ENCODE measurements at places on chromosomes 1 and 21.
A peak's percentile ranks its signal among the peaks of the same experiment; 100 is the strongest.

DNA sequence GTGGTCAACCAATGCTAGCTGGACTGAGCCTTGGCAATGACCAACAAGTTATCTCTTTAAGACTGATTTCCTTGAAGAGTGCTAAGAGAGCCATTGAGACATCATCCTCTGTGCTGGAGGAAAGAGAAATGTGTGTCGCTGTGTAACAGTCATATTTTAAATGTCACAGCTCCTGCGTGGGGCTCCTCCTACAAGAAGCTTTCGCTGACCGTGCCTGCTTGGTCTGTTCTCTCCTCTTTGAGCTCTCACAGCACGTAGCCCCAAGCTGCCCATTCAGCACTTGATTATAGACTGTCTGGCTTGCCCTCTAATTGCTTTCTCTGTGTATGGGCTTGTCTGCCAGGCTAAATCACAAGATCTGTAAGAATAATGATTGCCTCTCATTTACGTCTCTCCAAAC lies 221.3 kb downstream of the FOXD2 start:
- DNase-seq = no peak

GRCh38 chr1:167713330-167714081 lies 8.3 kb upstream of the MPZL1 start:
- peak; percentile 50 for DNase-seq

GRCh38 chr1:64266991-64267390 lies 63.6 kb downstream of the UBE2U start:
- no peak for DNase-seq

DNA sequence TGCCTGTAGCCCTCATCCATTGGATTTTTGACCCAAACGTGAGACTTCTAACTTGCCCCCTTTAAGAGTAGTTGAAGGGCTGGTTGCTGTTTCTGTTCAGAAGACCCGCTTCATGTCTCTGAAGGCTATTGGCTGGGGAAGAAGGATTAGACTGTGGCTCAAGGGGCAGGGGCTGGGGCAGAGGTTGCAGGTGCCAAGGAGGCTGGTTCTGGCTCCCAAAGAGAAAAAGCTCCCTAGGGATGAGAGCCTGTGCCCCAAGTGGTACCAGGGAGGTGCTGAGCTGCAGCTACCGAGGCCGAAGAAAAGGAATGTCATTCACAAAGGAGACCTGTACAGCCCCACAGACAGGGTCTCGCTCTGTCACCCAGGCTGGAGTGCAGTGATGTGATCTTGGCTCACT lies 5.8 kb downstream of the WNT3A start:
- no peak for DNase-seq

- no peak for DNase-seq
Observed at GRCh38 chr1:77218477-77219165, 609 bp downstream of the PIGK start.

GRCh38 chr1:22048351-22049192 lies 3.9 kb upstream of the CDC42 start:
- peak; percentile 44 for DNase-seq

- no peak for DNase-seq
Observed at GRCh38 chr1:112840631-112841624, 115.1 kb downstream of the SLC16A1 start.

- no peak for DNase-seq
Observed at GRCh38 chr1:224789311-224789710, 140.2 kb upstream of the DNAH14 start.

DNA sequence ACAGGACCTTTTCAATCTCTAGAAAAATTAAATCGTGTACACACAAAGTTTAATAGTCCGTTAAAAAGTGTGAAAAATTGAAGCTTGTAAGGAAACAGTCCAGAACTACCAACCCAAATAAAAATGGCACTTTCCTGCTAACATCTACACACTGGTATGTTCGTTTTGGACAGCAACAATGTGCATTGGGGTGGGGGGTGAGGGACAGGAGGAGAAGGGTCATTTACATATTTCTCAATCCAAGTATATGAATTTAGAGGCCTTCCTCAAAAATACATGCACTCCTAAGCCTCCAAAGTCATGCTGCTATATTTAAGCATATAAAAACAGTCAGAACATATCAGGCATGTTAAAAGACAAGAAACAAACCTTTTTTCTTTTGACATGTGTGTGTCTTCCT lies 2.5 kb downstream of the PPP1R15B start:
- DNase-seq = no peak

DNA sequence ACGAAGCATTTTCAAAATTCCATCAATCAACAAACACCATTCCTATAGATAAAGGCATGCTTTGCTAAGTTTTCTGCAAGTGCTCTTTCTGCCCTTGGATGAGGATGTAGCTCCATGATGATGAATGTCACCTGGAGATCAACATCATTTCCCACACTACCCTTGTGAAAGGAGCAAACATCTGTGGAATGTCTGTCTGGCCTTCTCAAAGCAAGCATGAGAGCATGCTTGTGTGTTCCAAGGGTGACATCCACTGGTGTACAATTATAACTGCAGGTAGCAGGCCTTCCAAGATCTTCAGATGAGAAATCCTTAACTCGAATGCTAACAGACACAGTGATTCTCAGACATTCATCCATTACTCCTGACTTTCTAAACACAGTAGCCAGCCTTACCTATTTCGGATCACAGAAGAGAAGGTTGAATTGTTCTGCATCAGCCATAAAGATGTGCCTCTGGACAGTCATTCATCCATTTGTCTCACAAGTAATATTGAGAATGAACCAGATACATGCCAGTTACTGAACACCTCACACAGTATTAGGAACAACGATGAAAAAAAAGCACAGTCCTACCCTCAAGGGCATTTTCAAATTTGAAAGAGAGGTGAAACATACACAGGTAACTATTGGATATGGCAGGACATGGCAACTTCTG lies 162.4 kb downstream of the TPR start:
- DNase-seq = peak; percentile 70

- DNase-seq = peak; percentile 65
Observed at GRCh38 chr1:17118706-17119075, 560 bp downstream of the PADI2 start.

DNA sequence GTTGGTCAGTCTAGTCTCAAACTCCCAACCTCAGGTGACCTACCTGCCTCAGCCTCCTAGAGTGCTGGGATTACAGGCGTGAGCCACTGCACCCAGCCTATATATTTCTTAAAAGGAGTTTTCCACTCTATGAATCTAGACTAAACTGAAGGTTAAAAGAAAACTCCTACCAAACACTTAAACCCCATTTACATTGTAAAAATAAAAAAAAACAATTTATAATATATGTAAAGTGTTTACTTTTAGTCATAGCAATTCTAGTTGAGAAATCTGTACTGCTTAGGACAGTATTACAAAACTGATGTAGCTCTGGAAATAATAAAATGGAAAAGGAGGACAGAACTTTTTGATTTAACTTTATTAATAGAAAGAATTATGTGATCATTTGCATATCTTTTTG lies 9.5 kb downstream of the ASB17 start:
- DNase-seq = no peak

- peak; percentile 4 for DNase-seq
Observed at GRCh38 chr1:188489336-188490112, 1660.8 kb downstream of the PLA2G4A start.

DNA sequence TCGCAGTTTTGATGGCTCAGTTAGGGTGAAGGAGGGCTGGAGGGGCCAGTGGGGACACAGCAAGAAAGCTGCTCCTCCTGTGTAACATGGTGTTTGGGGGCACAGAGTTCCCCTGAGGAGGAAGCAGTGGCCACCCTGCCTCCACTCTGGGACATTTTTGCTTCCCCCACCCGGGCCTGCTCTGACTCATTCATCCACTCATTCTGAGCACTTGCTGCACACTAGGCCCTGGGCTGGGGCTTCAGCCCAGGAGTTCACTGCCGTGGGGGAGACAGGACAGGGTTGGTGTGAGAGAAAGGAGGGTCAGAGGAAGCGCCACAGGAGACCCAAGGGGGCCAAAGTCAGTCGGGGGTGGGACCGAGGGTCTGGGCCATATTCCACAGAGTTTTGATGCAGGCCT lies 41.4 kb upstream of the ACOT11 start:
- no peak for DNase-seq

- no peak for DNase-seq
Observed at GRCh38 chr1:154751690-154752089, 118.4 kb downstream of the KCNN3 start.

Data from SJCRH30 (cell line).